ENCODE measurements at places on chromosomes 5 and 9.
A peak's percentile ranks its signal among the peaks of the same experiment; 100 is the strongest.

- DNase-seq = no peak
Measured at GRCh38 chr9:70257991-70258691, 637 bp upstream of the SMC5 start.

DNA sequence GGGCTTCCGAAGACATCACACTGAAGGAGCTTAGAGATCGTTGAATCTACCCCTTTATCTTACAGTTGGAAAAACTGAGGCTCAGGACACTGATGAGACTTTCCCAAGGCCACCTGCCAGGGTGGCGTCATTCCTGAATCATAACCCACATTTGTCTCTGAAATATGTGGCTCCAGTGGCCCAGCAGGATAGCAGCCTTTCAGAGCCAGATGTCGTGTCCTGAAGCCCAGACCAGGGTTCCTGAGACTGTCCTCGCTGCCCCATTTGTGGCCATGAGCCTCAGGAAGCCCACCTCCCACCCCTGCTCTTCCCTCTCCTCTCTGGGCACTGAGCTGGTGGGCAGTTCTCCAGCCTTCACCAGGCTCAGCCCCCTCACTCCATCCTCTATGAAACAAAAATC lies 2.4 kb downstream of the HMCN2 start:
- DNase-seq = no peak

DNA sequence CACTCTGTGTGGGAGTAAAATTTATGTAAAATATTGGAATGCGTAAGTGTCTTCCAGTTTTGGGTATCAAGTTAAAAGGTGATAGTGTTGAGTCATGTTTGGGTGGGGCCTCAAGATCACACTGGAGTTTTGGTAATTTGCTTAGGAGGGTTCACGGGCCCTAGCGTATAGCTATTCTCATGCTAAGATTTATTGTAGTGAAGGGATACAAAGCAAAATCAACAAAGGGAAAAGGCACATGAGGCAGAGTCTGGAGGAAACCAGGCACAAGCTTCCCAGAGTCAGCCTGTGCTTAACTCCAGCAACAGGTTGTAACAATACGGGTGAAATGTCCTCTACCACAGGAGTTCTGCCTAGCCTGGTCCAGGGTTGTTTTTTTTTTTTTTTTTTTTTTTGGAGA lies 20.2 kb downstream of the HSPA4 start:
- DNase-seq = no peak

- DNase-seq = no peak
Measured at GRCh38 chr9:88184976-88185375, 46.7 kb upstream of the SPATA31C2 start.

DNA sequence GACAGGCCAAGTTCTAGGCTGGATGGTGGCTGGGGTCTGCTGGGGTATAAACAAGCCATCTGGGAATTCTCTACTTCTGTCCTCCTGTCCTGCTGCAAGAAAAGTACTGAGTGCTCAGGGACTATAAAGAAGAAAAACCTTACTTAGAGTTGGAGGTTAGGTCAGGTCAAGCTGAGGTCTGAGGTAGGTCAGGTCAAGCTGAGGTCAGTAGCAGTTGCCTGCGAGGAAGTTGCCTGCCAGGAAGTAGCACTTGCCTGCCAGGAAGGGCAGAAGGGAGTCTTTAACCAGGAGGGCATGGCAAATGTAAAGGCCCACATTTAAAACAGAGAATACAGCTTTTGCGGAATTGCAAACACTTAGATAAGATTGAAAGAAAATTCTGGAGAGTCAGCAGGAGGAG lies 51.3 kb upstream of the PRLR start:
- no peak for DNase-seq

GRCh38 chr5:92353107-92354030 lies 970.3 kb upstream of the ARRDC3 start:
- DNase-seq = no peak

DNA sequence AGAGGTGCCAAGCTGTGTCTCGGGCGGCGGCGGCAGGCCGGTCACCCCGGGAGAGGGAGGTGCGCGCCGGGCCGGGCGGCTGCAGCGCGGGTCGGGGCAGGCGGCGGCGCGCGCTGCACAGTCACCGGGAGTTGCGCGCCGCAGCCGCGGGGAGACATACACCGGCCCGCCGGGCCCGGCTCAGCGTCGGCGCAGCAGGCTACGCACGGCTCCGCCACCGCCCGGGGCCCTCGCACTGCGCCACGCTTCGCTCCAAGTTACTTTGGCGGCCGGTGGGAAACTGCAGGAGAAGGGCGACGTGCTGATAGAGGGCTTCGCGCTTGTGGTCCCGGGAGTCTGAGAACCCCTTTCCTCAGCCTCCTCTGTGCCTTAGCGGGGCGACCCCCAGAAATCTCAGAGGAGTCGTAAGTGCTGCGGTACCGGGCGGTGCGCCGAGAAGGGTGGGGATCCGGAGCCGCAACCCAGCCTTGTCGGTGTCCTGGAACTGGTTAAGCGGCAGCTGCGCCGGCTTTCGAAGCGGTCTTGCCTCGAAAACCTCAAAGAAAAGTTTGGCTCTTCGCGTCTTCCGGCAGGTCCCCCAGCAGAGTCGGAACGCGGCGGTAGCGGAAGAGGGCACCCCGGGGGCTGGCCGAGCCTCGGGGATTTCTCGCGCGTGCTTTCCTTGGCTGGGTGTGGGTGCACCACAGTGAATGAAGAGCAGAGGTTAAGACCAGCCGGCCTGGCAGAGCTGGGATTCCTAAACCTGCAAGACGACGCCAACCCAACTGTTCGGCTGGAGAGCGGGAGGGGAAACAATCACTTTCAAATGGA lies at the start of gene EFNA5:
Gene EFNA5, minus strand, starts transcription at position 6 of the 810 bp plus-strand sequence.
- DNase-seq = peak; percentile 80

DNA sequence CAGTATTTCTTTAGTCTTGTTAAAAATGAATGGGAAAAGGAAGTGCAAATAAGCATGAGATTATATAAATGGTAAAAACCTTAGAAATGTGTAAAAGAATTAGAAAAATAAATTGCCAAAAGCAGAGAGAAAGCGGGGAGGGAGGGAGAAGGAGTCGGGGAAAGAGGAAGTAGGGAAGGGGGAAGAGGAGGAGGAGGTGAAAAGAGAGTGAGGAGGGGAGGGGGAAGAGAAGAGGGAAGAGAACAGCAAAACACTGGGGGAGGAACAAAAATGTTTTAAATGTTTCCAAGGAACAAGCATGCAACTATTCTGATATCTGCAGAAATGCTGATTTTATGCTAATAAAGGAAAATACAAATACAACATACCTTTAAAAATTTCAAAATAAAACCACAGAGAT lies 317.5 kb downstream of the PIK3R1 start:
- no peak for DNase-seq

GRCh38 chr9:113614843-113615648 lies 151.5 kb downstream of the RGS3 start:
- DNase-seq = no peak

DNA sequence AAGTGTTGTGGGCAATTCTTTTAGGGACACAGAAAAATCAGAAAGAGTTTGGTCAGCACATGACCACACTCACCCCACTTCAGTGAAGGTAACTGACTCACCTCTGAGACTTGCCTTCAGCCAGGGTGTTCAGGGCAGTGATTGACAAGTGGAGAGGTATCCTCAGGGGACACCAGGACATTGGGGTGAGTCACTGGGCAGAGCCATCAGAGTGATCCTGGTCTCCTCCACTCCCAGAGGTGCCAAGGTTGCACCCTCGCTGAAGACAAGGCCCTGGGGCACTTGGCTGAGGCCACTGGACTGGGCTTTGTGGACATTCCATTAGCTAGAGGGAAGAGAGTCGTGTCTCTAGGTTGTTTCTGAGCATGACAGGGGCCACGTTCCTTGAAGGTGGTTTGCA lies 113.4 kb downstream of the GADD45G start:
- DNase-seq = no peak

DNA sequence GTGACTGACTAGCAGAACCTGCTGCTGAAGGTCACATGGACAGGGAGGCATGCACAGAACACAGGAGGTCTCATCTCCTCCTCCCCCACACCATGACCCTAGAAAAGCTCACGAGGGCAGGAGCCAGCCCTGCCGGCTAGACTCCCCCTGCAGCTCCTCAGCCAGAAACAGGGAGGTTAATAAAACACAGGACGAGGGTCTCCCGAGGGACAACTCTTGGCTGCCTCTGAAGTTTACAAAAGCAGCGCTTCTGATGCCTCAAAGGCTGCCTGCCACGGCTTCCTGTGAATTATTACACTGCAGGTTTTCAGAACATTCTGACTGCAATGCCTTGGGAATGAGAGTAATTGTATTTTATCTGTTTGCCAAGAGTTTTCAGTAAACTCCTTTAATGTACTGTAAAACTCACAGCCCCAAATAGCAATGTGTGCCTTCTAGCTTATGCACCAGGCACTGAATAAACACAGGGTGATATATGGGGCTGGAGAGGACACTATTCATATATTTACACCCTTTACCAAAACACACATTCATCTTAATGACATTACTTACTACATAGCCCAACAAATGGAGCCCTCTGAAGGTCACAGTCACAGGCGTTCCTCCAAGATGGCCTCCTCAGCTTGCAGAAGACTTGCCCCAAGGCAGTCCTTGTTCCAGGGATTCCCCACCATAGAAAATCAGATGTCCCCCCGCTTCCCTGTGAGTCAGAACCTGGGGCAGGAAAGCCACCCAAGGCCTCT lies 83.7 kb downstream of the C5orf15 start:
- DNase-seq = no peak

DNA sequence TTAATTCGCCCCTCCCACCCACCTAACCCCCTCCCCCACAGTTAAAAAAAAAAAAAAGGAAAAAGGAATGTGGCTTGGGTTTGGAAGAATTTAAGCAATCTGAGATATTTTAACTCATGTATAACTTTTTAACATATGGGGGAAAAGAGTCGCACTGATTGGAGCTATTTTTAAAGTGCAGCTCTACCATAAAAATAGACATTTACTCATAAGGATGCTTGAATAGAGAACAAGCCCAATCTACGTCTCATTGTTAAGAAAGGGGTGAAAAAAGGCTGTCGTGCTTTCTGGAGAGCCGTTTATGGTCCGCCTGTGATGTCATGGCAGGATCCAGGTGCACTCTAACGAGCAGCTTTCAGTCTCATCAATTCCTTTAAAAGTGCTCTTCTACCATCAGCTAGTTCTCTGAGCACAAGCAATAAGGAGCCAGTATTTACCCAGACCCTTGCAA lies 142.4 kb downstream of the ELAVL2 start:
- DNase-seq = no peak

GRCh38 chr9:27765266-27766072 lies 192.2 kb upstream of the C9orf72 start:
- DNase-seq = no peak
